ENCODE measurements at places on chromosomes 3 and 15.

DNA sequence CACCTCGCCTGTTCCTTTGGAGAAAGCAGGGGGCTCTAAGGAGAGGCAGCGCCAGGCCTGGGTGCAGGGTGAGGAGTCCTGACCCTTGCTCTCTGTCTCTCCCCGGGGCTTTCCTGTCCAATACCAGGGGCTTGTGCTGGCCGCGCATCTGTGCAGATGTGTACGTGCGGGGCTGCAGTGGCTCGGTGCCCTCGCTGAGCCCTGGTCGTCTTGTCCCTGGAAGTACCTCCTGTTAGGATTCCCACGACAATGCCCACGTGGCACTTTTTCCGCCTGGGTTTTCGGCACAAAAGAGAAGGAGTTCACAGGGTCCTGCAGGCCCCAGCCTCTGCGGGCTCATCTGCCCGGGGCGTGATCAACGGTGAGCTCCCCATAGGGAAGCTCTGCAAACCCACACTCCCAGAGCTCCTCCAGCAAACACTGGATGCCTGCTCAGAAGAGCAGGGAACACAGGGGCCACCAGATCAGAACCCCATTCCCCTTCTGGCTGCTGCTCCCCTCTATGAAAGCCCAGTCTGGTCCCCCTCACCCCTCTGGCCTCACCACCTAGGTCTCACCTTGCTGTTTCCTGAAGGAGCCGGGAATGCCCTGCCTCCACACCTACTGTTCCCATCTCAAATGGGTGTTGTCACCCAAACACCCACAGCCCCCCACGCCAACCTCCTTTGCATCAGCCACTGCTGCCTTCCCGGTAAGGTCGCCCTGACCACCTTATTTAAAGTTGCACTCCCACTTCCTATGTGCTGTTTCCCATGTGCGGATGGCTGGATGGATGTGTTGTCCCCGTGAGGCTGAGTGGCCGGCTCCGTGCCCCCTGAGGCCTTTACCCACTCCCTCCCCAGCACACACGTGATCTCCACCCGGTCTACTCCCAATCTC, 62.6 kb upstream of the PRR20G start:
- no peak for DNase-seq

- DNase-seq = no peak
Measured at GRCh38 chr3:159668990-159669476, 319.6 kb upstream of the IL12A start.

GRCh38 chr15:58070801-58071418, 5.4 kb upstream of the ALDH1A2 start:
- DNase-seq = peak; percentile 24

GRCh38 chr15:98523912-98524662, 124.3 kb upstream of the IGF1R start:
- no peak for DNase-seq

DNA sequence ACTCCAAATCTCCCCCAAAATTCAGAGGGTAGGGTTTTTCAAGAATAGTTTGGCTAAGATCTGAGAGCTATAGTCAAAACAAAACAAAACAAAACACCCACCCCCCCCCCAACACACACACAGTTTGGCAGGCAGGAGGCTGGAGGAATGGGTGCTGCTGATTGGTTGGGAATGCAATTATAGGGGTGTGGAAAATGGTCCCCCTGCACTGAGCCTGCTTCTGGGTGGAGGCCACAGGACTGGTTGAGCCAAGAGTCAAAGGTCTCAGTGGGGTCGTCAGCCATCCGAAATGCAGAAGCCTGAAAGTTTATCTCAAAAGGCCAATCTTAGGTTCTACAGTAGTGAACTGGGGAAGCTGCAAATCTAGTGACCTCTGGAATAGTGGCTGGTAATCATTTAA, 2.5 kb upstream of the HACD2 start:
- DNase-seq = no peak

All from CD4-positive, alpha-beta T cell treated with Interleukin-2 at 100 ng/mL for 4 hours (primary cell).